ENCODE measurements at places on chromosomes 6 and 20.
A peak's percentile ranks its signal among the peaks of the same experiment; 100 is the strongest.

- no peak for DNase-seq
Observed at GRCh38 chr6:111750753-111751673, 122.2 kb downstream of the FYN start.

- no peak for DNase-seq
Observed at GRCh38 chr6:170116636-170117035, 174.2 kb downstream of the DLL1 start.

GRCh38 chr6:16731478-16732051 is 29.7 kb downstream of the ATXN1 start:
- peak; percentile 13 for DNase-seq

GRCh38 chr6:127924031-127924430 is 23.2 kb upstream of the THEMIS start:
- no peak for DNase-seq

All from GM12892 (cell line).